Activated T-helper 1 cell treated with anti-CD3 and anti-CD28 coated beads, Interleukin-12 subunit alpha, Interleukin-12 subunit beta, Interleukin-2, Interleukin-4 antibody, amounts not matched to agents 30 ng/mL and 10 ng/mL and 1 ng/mL, durations not matched to agents 14 hours and 24 hours and 36 hours (primary cell): ENCODE measurements at places on chromosomes 2 and 18. TPM values are rescaled to one million over a fixed set of nuclear protein-coding genes. Genes with fewer than 3 reads are reported as not detected.

DNA sequence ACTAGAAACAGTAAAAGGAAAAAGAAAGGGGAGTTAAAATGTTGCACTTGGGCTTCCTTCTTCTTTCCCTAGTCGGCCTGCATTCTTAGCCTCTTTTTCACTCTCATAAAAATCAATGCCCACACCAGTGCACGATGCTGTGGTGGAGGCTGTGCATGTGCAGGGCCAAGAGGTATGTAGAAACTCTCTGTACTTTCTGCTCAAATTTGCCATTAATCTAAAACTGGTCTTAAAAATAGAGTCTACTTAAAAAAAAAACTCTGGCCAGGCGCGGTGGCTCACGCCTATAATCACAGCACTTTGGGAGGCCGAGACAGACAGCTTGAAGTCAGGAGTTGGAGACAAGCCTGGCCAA, 11.1 kb downstream of the TRAPPC8 start:
- H3K27me3 ChIP-seq: no peaks in the 10 kb centered on the region
- no peak for DNase-seq
- H3K4me1 ChIP-seq: no peaks in the 10 kb centered on the region
- no peak overlapping the region for H3K27ac ChIP-seq
- peaks cover 11% of the 10 kb centered on the region for H3K36me3 ChIP-seq

- H3K36me3 ChIP-seq: no peaks in the 10 kb centered on the region
- peaks cover 2% of the 10 kb centered on the region for H3K27me3 ChIP-seq
- no peak for DNase-seq
- no peak overlapping the region for H3K27ac ChIP-seq
- no peaks in the 10 kb centered on the region for H3K4me1 ChIP-seq
- H3K4me3 ChIP-seq: no peak overlapping the region
These were observed 284.1 kb downstream of the DSEL start for GRCh38 chr18:67232406-67232805.

- no peak overlapping the region for H3K27ac ChIP-seq
- H3K4me3 ChIP-seq: no peak overlapping the region
- no peak for DNase-seq
- H3K36me3 ChIP-seq: no peaks in the 10 kb centered on the region
- no peaks in the 10 kb centered on the region for H3K4me1 ChIP-seq
These were observed 83.9 kb downstream of the RBM43 start for GRCh38 chr2:151177756-151178155.

- DNase-seq: no peak
- H3K4me3 ChIP-seq: no peak overlapping the region
These were observed 53.2 kb upstream of the SLC4A10 start for GRCh38 chr2:161571051-161571429.

DNA sequence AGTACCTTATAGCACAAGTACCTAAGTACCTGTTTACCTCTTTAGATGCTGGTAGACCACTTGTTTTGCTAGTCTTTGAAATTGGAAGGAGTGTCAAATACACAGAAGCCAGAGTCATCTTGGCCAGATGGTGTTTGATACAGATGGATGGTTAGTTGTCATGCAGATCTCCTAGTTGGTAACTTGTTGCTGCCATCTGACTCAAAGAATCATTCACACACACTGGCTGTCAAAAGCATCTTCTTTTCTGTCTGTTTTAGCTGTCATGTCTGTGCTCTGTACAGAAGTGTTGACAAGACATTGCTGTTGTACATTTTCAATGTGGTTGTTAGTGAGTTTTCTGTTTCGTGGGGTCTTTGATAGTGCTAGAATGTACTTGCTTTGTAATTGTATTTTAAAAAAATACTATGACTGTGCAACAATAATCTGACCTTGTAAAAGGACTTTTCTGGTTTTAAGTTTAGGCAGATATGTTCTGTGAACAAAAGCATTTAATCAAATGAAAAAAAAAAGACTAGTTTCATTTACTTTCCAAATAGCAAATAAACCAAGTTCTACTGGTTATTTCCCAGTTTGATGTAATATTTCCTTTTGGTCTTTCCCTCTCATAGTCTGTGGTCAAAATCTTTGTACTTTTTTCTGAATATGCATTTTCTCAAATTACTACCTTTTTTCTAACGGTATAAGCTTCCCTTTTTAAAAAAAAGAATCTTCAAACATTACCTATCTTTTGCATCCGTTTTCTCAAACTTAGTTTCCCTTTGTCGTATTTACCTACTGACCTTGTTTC, 39.9 kb downstream of the TANK start:
- no peak for DNase-seq
- H3K27ac ChIP-seq: peak overlapping the region; percentile 90
- H3K4me1 ChIP-seq: peaks cover 51% of the 10 kb centered on the region
- peak overlapping the region; percentile 54 for H3K4me3 ChIP-seq

DNA sequence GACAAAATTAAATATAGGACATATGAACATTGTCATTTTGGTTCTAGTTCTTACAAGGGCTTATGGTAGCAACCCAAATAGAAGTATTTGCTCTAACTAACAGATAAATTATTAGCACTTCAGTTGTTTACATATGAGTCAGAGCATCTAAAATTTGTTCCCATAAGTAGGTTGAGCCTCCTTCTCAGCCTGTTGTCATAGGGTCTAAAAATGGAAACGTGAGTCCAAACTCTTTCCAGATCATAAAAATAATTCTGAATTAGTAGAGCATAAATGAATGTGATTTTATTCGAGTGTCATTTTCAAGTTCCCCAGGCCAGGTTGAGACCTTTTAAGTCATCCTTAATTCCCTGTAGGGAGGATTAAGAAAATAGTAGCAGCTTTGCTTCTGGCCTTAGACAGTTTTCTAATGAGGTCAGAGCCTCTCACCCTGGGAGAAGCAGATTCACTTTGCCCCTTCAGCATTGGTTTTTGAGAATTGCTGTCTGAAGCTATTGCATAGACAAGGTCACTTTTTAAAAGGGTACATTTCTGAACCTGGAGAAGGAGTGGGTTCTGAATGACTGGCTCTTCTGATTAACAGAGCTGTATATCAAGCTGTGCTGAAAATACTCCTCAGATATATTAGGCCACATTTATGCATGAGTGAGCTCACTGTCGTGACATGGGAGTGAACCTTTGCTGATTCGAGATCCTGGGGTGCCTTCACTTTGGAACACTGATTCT, 164.3 kb downstream of the NEDD4L start:
- H3K27ac ChIP-seq: no peak overlapping the region
- no peaks in the 10 kb centered on the region for H3K36me3 ChIP-seq
- no peak overlapping the region for H3K4me3 ChIP-seq

- H3K36me3 ChIP-seq: peaks cover 8% of the 10 kb centered on the region
- peak; percentile 58 for DNase-seq
- H3K27me3 ChIP-seq: no peaks in the 10 kb centered on the region
These were observed 120.0 kb upstream of the EPC2 start for GRCh38 chr2:148524519-148524919.

Gene CXCR1
- total RNA-seq: not detected in 2 replicates

Gene DLX2
- total RNA-seq: 0.20 TPM in 1 of 2 replicates, not detected in the other

Gene KIF5C
- total RNA-seq: 17.9 and 20.7 TPM in 2 replicates

Gene TUBA3E
- total RNA-seq: not detected in 2 replicates

Gene DNAJC5G
- not detected in 2 replicates for total RNA-seq
